ENCODE measurements at places on chromosomes 1 and 21.

DNA sequence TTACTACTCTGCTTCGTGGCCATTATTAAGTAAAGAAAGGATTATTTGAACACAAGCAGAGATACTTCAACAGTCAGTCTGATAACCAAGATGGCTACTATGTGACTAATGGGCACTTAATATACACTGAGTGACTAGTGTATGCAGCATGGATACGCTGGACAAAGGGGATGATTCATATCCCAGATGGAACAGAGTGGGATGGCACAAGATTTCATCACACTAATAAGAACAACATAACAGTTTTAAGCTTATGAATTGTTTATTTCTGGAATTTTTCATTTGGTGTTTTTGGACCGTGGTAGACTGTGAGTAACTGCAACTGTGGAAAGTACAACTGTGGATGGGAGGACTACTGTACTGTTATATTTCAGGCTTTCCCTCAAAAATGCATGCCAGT lies 9.4 kb downstream of the ZCCHC17 start:
- DNase-seq: no peak

DNA sequence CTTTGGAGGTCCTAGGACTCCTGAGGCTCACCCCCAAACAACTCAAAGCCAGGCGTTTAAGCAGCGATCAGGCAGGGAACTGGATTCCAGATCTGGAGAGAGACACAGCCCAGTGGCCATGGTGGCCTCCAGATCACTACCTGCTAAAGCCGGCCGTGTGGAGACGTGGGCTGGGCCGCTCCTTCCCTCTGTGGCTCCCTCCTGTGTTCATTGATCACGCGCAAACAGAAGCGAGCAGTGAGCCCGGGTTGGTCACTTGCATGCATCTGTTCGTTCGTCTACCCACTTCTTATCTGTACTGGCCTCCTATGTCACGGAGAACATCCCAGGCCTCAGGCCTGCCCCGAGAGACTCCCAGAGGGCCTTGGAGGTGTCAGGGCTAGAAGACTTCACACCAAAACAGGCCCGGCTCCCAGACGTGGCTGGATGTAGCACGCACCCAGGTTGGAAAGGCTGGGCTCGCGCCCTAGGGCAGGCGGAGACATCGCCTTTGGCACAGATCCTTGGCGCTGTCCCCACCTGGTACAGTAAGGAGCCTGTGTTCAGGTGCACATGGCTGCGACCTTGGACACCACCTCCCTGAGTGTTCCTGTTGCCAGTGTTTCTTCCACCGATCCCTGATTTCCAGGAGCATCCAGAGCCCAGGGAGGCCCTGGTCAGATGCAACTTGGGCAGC lies 76.7 kb upstream of the ARHGEF16 start:
- no peak for DNase-seq

GRCh38 chr1:96580920-96581319 lies 140.7 kb upstream of the PTBP2 start:
- no peak for DNase-seq

DNA sequence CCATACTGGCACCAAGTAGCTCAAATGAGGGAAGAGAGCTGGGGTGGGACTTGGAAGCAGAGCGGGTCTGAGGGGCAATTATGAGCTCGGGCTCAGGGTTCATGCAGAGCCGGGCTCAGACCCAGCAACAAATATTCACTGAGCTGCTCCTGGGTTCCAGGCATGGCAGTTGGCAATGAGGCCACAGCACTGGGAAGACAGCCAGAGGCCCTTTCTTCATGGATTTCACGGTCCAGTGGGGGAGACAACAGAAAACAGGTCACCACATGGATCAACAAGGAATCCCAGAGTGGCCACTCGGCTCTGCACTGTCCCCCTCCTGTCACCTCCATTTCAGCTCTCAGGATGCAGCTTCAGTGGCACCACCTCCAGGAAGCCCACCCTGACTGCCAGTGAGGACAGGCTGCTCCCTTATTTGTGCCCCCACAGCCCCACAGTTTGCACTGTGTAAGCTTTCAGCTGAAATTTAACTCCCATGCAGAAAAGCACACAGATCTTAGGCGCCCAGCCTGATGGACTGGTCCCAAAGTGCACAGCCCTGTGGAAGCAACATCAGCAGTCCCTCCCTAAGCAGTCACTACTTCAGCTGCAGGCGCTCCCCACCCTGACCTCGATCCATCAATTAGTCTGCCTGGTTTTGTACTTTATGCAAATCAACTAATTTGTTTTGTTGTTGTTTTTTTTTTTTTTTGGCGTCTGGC lies 22.4 kb downstream of the ARHGEF19 start:
- DNase-seq: no peak

- DNase-seq: no peak
Observed at GRCh38 chr1:25959611-25960010, 38.3 kb downstream of the PAFAH2 start.

DNA sequence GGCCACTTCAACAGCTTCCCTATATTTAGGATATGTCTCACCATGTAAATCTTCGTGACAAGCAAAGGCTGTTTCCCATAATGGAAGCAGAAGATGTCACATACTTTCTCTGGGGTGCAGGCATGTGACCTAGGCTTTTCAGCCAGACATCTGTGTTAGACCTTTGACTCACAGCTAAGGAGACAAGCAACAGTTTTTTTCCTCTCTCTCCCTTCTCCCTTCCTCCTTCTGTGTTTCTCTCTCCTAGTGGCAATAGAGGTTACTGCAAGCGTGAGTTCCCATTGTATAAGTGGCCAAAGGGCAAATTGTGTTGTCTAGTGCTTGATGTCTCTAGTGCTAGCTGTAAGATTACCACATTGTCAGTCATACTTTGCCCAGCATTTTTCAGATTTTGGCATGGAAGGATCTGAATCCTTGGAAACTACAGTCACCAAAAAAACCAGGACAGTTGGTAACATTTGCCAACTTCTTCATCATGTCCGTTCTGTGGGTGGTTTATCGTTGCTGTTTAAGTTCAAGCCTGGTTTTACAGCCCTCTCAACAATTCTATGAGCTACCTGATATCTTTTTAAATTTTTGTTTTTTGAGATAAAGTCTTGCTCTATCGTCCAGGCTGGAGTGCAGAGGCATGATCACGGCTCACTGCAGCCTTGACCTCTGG lies 44.4 kb upstream of the RABGAP1L start:
- DNase-seq: peak; percentile 22

DNA sequence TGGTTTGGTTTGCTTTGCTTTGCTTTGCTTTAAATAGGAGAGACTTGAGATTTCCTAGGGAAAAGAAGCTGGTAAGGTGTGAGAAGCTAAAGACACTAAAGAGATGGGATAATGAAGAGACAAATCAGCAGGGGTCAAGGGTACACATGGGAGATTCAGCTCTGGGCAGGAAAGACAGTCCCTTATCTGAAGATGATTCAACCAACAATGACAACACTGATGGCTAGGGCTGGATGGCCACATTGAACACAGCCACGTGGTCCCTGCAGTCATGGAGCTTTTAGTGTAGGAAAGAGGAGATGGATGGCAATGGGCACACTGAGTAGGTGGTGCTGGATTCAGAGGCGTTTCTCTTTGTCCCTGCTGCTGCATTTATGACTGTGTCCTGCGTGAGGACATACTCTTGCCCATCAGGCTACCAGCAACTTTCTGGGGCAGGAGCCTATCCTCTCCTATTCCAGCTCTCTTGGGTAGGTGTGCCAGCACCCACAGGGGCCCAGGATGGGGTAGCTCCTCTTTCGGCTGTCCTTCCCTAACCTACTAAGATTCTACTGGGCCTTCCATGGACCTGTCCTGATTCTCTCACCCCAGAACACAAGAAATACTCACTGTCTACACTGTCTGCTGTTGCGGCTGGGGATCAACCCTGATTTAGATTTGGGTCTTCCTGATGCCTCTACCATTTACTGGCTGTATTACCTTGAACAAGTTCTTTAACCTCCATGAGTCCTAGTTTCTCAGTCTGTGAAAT lies 1.4 kb upstream of the SHISA4 start:
- DNase-seq: no peak

GRCh38 chr1:19529664-19530063 lies 44.3 kb upstream of the CAPZB start:
- no peak for DNase-seq

DNA sequence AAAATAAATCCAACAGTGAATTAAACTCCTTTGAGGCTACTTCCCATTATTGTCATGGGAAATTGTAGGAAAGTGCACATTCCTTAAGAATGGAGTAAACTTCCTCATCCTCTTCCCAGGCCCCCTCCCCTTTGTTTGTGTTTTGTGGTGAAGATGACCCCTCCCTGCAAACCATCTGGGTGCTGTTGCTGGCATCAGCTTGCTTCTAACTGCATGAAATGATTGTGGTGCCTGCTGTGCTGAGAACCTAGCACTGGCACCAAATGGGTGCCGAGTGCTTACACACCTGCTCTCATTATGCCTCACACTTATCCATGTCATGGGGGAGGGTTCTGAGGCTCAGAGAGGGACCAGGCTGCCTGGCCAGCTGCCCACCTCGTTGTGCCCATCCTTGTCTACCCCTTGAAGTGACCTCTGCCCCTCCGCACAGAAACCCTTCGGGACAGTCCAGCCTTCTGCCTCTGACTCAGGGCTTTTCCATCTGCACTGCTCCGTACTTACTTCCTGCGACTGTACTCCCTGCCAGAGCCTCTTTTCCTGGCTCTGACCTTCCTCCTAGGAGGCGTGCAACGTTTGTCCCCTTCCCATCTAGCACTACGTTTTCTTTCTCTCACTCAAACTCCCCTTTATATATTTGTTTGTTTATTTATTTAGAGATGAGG lies 30.6 kb downstream of the CAPN2 start:
- peak; percentile 2 for DNase-seq

GRCh38 chr1:217535601-217536377 lies 95.1 kb downstream of the GPATCH2 start:
- no peak for DNase-seq

- DNase-seq: no peak
Observed at GRCh38 chr1:70210820-70211219, 5.4 kb upstream of the LRRC40 start.
